Smooth muscle cell of the brain vasculature (primary cell): ENCODE measurements at places on chromosomes 13 and 19.
A peak's percentile ranks its signal among the peaks of the same experiment; 100 is the strongest.

GRCh38 chr13:80824229-80824628 is 483.3 kb upstream of the SPRY2 start:
- no peak for DNase-seq

DNA sequence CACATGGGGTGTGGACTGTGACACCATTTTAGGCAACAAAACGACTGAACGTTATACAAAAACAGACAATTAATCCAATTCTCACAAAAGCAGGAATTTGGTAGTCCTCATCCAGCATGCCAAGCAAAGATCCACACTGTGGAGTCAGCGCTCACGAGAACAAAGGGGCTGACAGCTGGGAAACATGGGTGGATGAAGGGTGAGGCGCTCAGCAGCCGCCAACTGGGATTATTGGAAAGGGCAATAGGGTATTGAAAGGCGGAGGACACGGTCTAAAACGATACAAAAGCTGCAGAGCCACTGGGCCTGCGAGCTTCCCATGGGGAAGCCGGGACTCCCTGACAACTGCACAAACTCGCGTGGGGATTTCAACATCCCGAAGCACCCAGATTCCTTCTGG is 4.7 kb upstream of the ZNF813 start:
- DNase-seq, result no peak

DNA sequence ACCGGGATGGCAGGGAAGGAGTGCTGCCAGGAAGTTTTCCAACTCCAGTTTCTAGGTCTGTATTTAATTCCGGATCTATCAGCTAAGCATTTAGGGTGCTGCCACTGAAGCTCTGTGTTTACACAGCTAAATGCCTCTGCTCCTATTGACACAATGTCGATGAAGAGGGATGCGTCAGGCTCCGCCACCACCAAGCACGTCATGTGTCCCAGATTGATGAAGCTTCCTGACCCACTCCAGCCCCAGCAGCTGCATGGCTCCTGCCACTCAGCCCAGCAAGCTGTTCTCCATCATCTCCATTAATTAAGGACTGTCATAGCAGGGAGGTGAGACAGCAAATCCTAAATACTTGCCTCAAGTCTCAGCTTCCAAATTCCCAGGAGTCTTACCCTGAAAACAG is 435.2 kb upstream of the ZNF507 start:
- DNase-seq, result no peak

GRCh38 chr19:4815426-4816201 is 15.9 kb downstream of the TICAM1 start:
- peak; percentile 76 for DNase-seq

GRCh38 chr13:102597029-102597961 is 509 bp downstream of the TPP2 start:
- DNase-seq, result no peak

- no peak for DNase-seq
Observed at GRCh38 chr13:25920931-25921330, 130.9 kb downstream of the SHISA2 start.

- DNase-seq, result no peak
Observed at GRCh38 chr13:77728265-77729125, 31.0 kb downstream of the SLAIN1 start.

GRCh38 chr19:50797781-50798658 is 7.8 kb downstream of the ACP4 start:
- no peak for DNase-seq

GRCh38 chr13:31670831-31671617 is 68.3 kb upstream of the RXFP2 start:
- no peak for DNase-seq

DNA sequence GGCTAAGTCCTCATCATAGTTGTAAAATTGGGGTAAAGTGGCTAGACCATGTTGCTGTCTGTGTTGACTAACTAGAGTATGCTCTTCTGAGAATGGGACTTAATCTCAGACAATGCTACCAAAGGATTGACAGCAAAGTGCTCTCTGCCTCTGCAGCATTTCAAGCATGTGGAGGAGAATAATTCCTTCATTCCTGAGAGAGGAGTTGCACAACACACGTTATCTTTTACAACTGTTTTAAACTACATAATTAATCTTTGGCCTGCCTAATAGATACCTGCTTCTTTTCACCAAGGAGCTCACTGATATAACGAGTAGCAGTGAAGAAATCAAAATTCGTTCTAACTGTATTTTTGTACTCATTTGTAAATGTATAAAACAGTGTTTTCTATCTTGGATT is 2172.2 kb downstream of the PCDH9 start:
- no peak for DNase-seq

- no peak for DNase-seq
Observed at GRCh38 chr13:95174517-95174916, 126.7 kb downstream of the ABCC4 start.

GRCh38 chr13:85508683-85509329 is 290.4 kb downstream of the SLITRK6 start:
- DNase-seq, result no peak

- no peak for DNase-seq
Observed at GRCh38 chr19:17686023-17686521, 2.1 kb downstream of the UNC13A start.

- DNase-seq, result no peak
Observed at GRCh38 chr19:50667759-50668231, 18.6 kb downstream of the C19orf81 start.

DNA sequence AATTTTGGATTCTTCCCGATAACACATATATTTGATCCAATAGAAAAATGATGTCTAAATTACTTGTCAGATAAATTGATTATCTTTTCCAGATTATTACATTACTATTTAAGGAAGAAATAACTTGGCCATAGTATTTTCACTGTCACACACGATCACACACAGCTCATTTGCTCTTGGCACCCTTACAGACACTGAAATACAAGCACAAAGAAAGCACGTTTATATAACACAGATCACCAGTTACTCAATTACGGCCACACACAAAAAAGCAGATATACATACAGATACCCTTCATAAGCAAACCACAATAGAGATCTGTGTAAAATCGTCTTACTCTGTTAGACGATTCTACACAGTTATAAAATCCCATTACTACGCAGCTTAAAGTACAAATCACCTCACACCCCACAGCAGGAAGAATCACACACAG is 716 bp upstream of the ZNF420 start:
- peak; percentile 0 for DNase-seq

- DNase-seq, result no peak
Observed at GRCh38 chr13:92656103-92656502, 570.5 kb upstream of the GPC6 start.

GRCh38 chr19:16531380-16531669 is 10.9 kb downstream of the CHERP start:
- no peak for DNase-seq

- no peak for DNase-seq
Observed at GRCh38 chr13:40661875-40662665, 4.4 kb downstream of the FOXO1 start.

DNA sequence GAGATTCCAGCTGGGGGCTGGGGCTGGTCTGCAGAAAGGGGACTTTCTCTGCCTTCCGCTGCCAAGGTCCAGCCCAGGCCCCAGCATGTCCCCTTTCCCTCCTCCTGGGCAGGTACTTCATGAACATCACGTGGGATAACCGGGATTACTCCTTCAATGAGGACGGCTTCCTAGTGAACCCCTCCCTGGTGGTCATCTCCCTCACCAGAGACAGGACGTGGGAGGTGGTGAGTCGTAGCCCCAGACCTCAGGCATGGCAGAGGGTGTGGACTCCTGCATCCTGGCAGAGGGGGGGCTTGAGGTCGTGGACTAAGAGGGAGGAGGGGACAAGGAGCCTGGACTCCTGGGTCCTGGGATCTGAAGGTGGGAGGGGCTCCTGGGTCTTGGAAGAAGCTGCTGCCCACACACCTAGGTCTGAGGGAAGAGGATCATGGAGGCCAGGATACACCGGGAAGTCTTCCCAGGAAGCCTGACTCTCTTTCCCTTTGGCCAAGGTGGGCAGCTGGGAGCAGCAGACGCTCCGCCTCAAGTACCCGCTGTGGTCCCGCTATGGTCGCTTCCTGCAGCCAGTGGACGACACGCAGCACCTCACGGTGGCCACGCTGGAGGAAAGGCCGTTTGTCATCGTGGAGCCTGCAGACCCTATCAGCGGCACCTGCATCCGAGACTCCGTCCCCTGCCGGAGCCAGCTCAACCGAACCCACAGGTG is 20.6 kb downstream of the GRIN2D start:
- DNase-seq, result no peak

DNA sequence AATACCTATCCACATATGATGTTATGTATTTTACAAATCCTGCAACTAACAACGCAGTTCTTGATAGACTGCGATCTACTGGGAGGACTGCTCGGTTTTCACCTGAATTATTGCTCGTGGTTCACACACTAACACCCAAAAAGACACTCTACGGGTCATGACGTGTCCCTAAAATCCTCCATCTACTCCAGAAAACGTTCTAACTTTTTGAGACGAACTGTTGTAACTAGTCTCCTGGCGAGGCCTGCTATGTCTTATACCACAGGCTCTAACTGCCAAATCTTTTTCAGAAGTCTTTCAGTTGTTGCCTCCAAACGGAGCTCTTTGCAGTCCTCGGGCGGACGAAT is 108.2 kb downstream of the KCNRG start:
- DNase-seq, result no peak

GRCh38 chr13:113876346-113877148 is 12.7 kb upstream of the GAS6 start:
- no peak for DNase-seq

DNA sequence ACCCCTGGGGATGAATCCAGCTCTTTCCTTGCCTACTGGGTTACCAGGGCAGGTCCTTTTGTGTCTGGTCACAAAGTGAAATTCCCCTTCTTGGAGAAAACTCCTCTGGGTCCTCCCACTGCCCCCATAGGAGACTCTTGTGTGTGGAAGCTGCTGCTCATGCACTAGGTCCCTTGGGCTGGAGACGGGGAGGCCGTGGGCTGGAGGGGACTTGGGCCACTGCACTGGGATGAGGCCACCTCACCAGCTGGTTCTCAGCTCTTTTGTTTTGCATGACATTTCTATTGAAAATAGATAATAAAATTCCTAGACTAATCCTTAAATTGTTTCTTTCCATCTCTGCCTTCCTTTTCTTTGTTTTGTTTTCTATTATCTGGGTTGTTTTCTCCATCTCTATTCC is 62.4 kb downstream of the TEX29 start:
- no peak for DNase-seq

DNA sequence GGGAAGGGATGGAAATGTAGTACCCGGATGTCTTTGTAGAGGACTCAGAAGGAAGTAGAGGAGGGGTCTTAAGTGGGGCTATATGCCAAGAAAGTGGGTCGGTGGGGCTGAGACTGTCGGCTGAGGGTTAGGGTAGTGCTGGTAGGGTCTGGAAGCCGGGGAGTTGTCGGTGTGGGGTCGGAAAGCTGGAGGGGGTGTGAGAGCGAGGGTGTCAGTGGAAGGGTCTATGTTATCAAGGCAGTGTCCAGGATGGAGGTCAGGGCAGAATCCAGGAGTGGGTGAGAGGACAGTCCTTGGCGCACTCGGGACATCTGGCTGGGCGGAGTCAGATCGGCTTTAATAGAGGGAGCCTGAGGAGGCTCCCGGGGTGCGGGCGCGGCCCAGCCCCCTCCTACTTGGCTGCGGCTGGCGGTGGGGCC is 1.7 kb downstream of the HSPB6 start:
- DNase-seq, result no peak

DNA sequence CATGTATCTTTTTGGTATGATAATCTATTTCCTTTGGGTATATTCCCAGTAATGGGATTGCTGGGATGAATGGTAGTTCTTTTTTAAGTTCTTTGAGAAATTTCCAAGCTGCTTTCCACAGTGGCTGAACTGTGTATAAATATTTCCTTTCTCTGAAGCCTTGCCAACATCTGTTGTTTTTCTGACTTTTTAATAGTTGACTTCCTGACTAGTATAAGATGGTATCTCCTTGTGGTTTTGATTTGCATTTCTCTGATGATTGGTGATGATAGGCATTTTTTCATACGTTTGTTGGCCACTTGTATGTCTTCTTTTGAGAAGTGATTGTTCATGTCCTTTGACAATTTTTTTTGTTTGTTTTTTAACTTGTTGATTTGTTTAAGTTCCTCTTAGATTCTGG is 61.6 kb upstream of the PCDH17 start:
- no peak for DNase-seq

DNA sequence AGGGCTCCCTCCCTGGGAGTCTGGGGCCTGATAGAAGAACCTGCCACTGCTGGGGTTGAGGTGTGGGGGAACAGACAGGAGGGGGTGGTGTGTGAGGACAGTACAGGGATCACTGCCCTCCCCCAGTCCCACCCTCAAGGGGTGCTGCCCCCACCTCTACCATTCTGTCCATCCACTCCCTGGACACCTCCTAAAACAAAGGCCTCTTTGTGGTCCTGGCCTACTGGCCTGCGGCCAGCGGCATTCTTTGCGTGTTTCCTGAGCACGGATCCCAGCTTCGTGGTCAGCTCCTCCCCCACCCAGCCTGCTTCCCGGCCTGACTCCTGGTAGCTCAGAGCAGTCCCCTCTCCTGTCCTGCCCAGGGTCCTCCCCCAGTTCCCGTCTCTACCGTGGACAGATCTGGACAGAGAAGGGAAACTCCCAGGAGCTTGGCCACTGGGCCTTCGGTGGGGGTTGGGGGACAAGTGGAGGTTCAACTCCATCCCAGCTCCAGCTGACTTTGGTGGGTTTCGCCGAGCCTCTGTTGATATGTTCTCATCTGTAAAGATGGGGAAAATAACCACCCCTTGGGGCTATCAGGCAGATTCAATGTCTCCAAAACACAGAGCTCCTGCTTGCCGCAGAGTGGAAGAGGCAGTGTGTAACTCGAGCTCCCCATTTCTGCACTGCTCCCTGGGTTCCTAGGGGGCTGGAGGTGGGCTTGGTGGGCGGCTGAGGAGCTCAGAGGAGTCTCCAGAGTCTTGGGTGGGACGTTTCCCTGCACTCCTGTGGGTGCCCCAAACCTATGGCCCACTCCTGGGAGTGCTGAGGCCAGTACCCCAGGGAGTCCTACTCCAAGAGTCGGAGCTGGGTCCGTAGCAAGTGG is 48.7 kb downstream of the LYL1 start:
- no peak for DNase-seq

- no peak for DNase-seq
Observed at GRCh38 chr13:98664047-98664446, 87.1 kb upstream of the STK24 start.

- no peak for DNase-seq
Observed at GRCh38 chr13:35475960-35476943, at the start of gene MAB21L1. MAB21L1 (minus strand) TSS chr13:35476689; CDS start chr13:35476138, 551 bp downstream.

DNA sequence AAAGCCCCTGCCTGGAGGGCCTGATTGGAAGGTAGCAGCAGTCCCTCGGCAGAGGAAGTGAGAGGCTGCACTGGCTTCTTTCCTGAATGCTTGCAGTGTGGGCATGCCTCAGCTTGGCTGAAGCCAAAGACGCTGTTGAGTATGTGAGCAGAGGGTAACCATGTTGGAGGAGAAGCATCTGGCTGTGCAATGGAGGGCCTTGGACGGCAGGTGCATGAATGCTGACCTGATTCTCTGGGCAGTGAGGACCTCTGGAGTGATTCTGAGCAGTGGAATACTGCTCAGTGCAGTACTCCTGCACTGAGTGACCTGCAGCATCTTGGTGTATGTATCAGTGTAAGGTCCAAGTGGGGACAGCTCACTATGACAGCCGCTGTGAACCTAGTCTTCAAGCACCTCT is 46.9 kb downstream of the SOX1 start:
- DNase-seq, result no peak

DNA sequence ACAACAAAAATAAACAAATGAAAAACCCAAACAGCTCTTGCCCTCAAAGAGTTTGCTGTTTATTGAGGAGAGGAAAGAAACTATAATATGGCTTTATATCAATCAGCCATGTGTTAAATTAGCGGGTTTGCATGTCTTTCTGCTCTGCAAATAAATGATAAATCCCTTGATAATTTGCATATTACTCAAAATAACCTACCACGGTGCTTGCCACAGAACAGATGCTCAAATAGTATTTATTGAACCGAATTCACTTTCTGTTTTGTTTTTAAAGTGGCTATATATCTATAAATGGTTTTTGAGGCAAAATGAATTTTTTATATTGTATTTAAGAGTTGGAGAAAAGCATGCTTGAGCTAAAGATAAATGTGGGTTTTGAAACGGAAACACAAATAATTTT is 428.1 kb downstream of the ITGBL1 start:
- DNase-seq, result no peak
